ENCODE measurements at places on chromosomes 2 and 18.

- DNase-seq = no peak
These were observed 361.8 kb upstream of the UBE2E3 start for GRCh38 chr2:180618570-180618969.

DNA sequence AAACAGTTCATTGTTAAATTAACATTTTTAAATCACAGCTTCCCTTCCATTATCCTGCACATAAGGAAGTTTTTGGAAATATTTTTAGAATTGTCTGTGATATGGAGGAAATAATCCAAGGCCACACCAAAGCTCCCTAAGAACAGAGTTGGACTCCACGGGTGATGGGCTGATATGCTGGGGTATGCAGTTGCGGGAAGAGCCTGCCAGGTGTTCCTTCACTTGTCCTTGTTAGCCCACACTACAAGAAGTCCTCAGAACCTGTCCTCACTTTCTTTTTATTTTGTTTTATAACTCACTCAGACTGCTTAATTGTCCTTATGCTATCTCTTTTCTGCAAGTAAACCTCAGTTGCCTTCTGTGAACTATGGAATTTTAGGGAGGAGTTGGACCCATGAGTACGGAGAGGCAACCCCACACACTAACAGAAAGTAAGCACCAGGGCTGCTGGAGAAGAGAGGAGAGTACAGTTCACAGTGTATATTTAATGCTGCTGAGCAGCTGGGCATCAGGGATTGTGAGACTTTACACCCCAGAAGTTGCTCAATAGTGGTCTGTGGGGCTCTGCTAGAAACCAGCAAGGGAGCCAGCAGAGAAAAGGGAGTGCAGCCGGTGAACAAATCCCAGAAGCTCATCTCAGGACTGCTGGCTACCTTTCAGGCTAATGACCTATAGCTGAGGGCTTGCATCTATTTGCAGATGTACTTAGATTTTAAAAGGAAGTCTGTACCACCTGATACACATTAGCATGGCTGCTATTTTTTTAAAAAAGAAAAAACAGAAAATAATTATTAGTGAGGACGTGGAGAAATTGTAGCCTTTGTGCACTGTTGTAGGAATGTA, 280.1 kb upstream of the STON1 start:
- DNase-seq = no peak

DNA sequence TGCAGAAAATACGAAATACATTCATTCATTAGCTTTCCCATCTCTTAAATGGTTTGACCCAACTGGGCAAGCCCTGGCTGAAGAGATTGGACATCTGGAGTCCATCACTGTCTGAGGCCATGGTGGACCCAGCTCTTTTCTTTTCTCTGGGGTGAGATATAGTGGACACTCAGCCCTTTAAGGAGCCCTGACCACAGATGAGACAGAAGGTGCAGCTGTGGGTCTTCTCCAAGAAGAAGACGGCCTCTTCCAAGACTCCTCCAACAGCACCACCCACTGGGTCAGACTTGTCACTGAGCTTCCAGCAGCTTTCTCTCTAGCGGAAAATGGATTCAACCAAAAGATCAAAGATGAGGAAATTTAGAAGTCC, 27.2 kb downstream of the TWIST2 start:
- no peak for DNase-seq

DNA sequence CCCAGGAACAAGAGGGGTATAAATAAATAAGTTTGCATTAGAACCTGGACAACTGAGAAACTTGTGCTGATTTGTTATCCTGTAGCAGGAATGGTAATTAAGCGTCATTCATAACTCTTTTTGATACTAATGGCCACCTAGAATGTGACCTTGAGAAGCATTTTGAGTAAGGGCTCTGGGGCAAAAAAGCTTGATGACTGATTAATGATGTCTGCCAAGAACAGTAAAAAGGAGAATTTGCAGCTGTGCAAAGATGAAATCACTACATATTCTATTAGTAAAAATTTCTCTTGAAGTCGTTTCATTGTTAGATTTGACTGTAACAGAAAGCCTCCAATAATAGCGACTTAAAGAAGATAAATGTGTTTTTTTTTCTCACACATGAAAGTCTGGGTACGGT, 157.7 kb downstream of the PRKCE start:
- DNase-seq = no peak

GRCh38 chr2:165149439-165149838, 54.4 kb downstream of the SCN3A start:
- DNase-seq = no peak

- no peak for DNase-seq
These were observed 82.1 kb downstream of the HS1BP3 start for GRCh38 chr2:20568501-20569463.

GRCh38 chr2:237663517-237664110, 36.2 kb downstream of the LRRFIP1 start:
- DNase-seq = no peak

- DNase-seq = no peak
These were observed 2.9 kb downstream of the FBXO36 start for GRCh38 chr2:229925201-229925600.

DNA sequence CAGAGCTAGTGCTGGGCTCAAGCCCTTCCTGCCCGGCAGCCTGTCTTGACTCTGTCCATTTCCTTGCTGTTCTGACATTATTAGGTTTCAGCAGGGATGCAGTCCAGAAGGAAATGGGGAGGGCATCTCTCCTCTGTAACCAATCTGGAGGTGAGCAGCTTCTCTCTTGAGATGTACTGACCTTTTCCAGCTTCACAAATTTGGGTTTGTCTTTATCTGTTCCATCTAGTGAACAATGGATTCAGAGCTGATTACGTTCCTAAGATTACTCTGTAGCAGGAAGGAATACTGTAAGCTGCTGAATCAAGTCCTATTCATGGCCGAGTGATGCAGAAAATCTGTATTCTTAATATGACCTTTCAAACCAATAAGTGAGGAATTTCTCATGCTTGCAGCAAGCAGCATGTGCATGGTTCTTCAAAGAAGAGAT, 11.0 kb downstream of the PLA2R1 start:
- DNase-seq = no peak

DNA sequence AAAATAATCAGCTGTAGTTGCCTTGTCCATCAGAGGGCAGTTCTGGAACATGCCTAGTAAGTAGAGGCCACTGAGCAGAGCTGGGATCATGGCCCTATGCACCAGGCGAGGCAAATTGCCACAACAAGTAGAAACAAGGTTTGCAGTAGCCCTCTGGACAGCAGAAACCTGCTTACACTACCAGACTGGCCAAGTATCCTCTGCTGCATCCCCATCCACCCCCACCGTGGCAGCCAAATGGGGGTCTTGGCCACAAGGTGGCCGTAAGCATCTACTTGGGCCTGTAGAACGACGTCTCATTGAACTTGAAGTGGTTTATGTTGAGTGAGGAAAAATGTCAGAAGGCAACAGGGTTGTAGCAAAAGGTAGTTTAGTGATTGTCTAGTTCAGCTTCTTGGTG, 241.2 kb downstream of the ALPK2 start:
- DNase-seq = no peak

- DNase-seq = no peak
These were observed 24.9 kb downstream of the PECR start for GRCh38 chr2:216056739-216057138.

GRCh38 chr2:152701198-152701597, 16.1 kb downstream of the PRPF40A start:
- no peak for DNase-seq

GRCh38 chr2:165634855-165635254, 159.2 kb downstream of the GALNT3 start:
- no peak for DNase-seq

DNA sequence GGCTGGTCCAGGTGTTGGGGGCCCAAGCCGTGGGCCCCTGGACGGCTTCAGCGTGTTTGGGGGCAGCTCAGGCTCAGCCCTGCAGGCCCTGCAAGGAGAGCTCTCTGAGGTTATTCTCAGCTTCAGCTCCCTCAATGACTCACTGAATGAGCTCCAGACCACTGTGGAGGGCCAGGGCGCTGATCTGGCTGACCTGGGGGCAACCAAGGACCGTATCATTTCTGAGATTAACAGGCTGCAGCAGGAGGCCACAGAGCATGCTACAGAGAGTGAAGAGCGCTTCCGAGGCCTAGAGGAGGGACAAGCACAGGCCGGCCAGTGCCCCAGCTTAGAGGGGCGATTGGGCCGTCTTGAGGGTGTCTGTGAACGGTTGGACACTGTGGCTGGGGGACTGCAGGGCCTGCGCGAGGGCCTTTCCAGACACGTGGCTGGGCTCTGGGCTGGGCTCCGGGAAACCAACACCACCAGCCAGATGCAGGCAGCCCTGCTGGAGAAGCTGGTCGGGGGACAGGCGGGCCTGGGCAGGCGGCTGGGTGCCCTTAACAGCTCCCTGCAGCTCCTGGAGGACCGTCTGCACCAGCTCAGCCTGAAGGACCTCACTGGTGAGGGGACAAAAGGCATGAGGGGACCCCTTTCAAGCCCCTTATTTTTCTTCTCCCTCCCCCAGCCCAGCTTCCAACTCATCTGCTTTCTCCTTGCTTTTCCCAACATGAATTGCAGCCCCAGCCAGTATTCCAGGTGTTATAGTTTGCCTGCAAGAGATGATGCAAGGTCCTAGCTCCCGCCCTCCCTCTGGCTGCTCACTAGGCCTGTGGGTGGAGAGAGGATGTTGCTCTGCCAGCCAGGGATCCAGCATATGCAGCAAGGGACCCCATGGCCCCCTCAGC, 2.9 kb upstream of the KHK start:
- no peak for DNase-seq

- DNase-seq = no peak
These were observed 396.1 kb downstream of the NRXN1 start for GRCh38 chr2:50635824-50636223.

- DNase-seq = no peak
These were observed 1038.6 kb downstream of the SOCS6 start for GRCh38 chr18:71327441-71327840.

GRCh38 chr2:81389203-81389602, 1084.7 kb upstream of the LRRTM1 start:
- no peak for DNase-seq

GRCh38 chr2:3626812-3627499, 31.0 kb upstream of the ALLC start:
- DNase-seq = peak; percentile 5

DNA sequence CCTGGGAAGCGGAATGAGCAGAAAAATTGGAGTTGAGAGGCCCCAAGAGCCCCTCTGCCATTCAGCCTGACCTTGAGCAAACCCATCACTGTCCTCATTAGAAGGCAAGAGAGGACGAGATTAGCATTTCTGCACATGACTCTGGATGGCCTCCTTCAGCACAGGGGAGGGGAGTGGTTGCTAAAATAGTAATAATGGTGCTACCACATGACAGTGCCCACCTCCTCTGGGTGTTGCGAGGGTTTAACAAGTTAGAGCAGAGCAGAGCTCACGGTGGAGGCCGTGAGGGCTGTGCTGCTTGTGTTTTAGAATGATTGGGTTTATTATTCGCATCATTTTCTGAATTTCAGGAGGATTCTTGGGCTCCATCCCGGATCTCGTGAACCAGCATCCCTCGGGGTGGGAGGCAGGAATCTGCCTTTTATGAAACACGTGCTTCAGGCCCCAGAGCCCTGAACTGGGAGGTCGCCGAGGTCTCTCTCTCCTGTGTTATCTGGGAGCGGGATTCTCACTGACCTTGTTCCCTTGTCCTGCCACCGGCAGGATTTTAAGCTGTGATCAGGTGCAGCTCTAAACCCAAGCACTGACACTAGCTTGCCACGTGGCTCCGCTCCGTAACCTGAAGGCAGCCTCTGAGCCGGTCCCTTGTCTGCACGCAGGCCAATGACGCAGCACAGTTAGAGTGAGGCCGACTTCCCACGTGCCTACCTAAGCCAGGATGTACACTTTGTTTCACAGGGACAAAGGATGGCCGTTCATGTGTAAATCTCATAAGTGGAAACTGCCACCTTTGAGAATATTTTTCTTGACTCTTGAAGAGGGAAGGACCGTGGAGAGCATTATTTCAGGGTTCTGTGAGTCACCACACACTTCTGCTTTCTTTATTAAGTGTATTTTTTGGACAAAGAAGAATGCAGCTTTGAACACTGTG, 142.3 kb downstream of the ACOXL start:
- DNase-seq = no peak

DNA sequence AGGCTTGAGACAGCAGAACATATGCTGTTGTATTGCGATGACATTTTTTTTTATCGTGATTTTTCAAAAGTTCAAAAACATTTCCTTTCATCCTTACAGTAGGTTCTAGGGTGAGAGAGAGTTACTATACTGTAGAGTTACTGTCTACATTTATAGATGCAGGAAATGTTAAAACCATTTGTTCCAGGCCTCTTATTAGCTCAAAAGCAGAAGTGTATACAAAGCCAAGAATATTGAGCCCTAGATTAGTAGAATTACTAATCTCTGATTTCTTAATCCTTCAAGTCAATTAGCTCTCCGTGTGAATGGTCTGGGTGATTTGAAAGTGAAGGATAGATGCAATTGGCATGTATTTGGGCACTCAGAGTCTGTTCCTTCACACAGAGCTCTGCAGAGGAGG, 73.1 kb downstream of the MAPRE2 start:
- no peak for DNase-seq

DNA sequence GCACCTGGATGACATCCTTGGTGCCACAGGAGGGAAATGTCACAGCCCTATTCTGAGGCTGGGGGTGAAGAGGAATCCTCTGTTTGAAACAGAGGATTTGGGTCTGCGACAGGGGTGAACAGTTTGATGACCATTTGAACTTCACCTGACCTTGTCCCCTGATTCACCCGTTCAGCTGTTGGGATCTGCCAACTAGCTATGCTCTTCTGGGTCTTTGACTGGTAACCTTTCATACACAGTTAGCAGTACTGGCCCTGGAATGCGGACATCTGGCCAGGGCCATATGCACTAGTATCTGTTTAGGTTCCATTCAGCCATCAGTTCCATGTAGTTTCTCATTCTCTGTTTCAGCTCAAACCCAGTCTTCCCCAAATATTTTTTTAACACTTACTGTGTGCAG, 72.6 kb upstream of the MCFD2 start:
- DNase-seq = no peak

GRCh38 chr2:150806336-150806735, 318.9 kb upstream of the RND3 start:
- DNase-seq = no peak

GRCh38 chr2:8835279-8835678, 2.1 kb downstream of the KIDINS220 start:
- DNase-seq = no peak

- DNase-seq = no peak
These were observed 69.9 kb downstream of the PMS1 start for GRCh38 chr2:189854187-189854586.

DNA sequence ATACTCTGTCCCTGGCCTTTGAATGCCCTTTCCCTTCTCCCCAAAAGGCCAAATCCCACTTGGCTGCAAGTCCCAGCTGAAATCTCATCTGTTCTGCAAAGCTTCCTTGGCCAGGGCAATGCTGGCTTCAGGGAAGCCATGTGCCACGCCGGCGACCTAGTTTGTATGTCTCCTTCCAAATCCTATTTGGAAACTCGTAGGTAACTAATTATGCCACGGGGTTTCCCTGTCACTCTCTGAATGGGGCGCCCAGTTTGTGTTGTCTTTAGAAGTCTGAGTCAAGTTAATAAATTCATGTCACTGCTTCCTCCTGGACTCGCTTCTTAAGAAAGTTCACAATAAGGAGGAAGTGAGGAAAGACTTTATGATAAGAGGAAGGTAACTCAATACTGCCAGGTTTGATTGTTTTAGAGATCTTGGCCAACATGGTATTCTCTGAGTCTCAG, 19.1 kb downstream of the FHL2 start:
- no peak for DNase-seq

GRCh38 chr2:177273408-177273807, 8.9 kb upstream of the NFE2L2 start:
- DNase-seq = no peak

Measured in right forelimb (tissue), 1 donor.